Epithelial cell of proximal tubule (primary cell): ENCODE measurements at places on chromosomes 6 and 20.

- DNase-seq, result no peak
Measured at GRCh38 chr20:39503902-39504709, 542.0 kb downstream of the DHX35 start.

DNA sequence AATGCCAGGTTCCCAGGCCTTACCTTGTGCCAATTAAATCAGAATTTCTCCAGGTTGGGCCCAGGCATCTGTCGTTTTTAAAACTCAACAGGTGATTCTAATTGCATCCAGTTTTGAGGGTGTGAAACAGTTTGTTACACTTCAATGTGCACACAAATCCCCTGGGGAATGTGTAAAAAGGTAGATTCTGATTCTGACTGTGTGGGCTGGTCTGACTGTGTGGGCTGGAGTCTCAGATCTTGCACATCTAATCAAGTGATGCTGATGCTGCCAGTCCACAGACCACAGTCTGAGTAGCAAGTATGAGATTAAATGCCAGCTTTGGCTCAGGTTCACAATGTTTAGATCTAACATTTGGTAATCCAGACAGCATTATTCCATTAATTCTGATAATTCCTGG, 12.5 kb upstream of the ETV7 start:
- DNase-seq, result no peak

- DNase-seq, result no peak
Measured at GRCh38 chr6:20338156-20338555, 63.5 kb upstream of the E2F3 start.

DNA sequence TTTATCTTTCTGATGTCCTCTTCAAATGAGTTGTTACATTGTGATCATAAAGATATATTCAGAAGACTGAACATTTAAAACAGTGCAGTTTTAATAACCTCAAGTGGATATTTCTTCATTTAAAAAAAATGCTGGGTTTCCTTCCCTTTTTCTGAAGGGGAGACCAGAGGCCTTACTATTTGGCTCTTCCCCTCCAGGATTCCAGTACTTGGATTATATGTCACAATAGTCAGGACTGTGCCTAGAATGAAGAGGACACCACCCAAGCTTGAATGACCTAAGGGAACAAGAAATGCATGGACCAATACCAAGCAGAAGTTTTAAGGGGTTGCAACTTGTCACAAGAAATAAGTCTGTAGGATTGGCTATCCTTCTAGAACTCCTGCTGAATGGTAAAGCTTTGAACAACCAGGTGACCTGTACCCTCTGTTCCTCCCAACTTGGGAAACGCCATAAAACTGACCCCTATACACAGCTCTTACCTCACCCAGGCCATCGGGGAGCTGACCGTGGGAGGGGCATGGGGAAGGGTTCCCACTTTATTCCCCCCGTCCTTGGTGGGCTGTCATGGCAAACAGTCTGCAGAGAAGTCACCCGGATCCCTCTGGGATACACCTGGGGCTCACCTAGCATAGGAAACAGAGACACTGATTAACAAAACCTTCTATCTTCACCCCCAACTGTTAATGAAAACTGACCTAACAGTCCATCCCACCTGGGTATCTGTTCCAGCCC, 2.0 kb downstream of the FRS3 start:
- DNase-seq, result no peak

DNA sequence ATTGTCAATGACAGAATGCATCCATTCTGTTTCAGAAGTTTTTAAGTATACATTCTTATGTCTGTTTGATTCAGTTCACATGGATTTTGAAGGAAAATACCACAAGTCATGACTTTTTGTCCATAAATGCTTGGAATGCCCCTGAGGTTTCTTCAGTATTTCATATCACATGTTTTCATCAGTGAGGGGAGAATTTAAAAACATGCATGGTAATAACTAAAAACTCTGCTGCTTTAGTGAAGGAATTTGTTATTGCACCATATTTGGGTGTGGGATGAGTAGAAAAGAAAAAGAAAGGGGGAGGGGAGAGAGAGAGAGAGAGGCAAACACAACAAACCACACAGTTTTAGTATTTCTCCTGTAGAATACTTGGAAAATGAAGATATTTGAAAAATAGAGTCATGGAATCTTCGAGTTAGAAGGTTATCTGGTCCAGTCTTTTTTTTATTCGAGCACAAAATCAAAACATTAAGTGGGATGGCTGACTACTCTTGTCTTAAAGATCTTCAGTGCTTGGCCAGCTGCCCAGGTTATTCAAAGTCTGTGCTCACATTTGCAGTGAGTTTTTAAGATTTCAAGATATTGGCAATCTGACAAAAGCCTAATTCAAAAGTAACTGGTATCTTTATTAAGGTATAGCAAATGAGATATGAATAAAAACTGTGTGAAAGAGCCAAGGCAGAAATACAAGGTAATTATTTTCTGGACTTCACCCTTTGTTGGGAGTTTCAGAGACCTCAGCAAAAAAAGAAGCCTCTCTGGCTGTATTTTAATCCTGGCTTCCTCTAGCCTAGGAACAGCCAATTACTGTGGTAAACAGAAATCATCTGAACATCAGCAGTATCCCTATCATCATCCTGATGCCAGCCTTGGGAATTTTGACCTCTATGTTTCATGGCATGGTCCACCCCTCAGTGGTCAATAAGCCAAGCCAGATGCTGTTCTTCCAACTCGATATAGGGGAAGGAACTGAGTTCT, 687.9 kb upstream of the CITED2 start:
- DNase-seq, result peak; percentile 75

DNA sequence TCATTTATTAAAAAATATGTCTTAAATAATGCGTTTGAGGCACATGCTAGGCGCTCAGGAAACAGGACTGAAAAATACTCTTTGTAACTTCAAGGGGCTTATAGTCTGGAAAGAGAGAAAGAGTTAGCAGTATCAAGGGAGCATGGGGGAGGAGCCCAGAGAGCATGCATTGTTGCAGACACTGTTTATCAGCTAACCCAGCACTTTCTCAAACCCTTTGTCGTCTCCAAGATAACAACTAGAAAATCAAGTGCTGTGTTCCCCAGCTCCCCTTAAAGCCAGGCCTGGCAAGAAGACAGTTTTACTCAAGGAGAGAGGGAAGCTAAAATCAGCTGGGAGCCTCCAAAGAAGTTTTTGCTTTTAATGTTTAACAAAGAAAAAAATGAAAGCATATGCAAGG, 98.4 kb downstream of the PERP start:
- DNase-seq, result no peak

- no peak for DNase-seq
Measured at GRCh38 chr6:106630366-106630765, 988 bp downstream of the QRSL1 start.

GRCh38 chr6:74752303-74752702, 453.6 kb downstream of the COL12A1 start:
- DNase-seq, result no peak

DNA sequence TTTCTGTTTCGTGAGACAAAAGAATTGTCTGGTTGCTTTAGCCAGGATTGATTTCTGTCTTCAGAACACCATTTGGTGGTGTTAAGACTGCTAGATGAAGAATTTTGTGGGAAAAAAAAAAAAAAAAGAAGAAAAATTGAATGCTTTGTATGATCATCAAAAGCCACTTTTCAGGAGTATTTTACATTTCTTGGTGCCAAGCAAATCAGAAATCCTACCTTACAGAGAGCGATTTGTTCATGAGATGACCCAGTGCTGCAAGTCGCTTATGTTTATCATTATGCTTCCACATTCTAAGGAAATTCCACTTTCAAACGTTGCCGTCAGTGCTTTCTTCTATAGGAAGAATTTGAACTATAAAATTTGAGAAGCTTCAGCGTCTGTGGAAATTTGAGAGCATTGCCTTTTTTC, 228.7 kb downstream of the BCKDHB start:
- no peak for DNase-seq

DNA sequence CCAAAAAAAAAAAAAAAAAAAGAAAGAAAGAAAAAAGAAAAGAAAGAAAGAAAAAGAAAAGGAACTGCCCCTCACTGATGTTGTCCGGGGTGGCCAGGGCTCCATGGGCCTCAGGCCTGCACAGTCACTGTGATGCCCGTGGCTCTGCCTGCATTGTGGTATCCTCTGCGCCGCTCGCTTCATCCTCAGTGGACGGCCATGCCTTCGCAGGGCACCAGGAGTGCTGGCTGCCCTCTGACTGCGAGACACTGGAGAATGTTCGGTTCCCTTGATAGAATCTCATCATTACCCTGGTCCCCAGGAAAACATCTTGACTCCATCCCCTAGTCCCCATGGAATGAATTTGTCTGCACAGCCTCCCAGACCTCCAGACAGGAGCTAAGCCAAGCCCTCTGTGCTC, 61.7 kb downstream of the TMEM242 start:
- no peak for DNase-seq

GRCh38 chr6:42175860-42176259, 2.7 kb downstream of the GUCA1A start:
- no peak for DNase-seq

DNA sequence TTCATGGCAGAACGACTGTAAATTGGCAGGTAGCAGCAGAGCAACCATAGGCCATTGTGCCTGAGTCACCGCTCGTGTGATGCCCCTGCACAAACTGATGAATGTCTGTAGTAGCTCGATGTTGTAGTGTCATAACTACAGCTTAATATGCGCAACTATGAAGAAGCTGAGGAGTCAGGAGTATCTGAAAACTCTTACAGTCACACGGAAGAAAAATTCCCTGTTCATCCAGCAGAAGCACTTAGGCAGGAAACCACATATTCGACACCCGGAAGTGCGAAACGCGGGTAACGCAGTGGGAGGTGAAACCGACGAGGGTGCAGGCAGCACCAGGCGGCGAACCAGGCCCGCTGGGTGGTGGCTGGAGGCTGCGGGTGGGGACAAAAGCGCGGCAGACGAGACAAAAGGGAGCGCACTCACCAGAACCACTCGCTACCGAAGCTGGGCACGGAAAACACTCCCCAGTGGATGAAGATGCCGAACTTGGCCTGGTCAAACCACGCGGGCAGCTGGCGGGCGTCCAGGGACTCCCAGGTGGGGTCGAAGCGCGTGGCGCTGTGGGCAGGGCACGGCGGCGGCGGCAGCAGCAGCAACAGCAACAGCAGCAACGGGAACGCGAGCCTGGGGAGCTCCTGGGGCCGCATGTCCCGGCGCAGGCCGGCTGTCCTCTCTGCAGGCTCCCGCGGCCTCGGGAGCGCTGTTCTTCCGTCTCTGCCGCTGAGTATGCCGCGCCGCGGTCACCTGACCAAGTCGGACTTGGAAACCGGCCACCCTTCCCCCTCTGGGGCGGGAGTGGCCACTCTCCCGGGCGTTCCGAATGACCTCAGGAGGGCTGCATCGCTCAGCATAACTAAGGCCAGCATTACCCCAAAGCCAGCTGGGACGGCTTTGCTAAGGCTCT, at the start of gene FUCA2:
TSS of gene FUCA2 (minus strand) at position 730 of the 901 bp plus-strand sequence. CDS start at position 644, 86 bp downstream.
- peak; percentile 27 for DNase-seq
